RWPE1 (cell line): ENCODE measurements at places on chromosomes 4 and X.

DNA sequence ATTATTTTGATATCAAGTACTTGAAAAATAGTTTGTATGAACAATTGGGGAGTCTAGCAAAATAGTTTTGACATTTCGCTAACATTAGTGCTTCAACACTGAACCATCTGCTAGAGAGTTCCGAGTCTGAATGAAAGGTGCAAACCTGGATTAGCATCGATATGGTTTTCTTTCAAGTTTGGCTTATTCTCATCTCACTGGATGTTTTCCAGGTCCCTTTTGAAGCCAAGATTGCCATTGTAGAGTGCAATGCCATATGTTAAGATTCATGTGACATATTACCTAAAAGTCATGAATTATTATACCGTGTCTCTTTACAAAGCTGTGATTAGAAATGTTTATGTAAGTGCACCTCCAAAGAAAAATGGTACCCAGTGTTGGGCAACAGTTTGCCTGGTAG, 36.8 kb upstream of the NAA11 start:
- no peak for DNase-seq

DNA sequence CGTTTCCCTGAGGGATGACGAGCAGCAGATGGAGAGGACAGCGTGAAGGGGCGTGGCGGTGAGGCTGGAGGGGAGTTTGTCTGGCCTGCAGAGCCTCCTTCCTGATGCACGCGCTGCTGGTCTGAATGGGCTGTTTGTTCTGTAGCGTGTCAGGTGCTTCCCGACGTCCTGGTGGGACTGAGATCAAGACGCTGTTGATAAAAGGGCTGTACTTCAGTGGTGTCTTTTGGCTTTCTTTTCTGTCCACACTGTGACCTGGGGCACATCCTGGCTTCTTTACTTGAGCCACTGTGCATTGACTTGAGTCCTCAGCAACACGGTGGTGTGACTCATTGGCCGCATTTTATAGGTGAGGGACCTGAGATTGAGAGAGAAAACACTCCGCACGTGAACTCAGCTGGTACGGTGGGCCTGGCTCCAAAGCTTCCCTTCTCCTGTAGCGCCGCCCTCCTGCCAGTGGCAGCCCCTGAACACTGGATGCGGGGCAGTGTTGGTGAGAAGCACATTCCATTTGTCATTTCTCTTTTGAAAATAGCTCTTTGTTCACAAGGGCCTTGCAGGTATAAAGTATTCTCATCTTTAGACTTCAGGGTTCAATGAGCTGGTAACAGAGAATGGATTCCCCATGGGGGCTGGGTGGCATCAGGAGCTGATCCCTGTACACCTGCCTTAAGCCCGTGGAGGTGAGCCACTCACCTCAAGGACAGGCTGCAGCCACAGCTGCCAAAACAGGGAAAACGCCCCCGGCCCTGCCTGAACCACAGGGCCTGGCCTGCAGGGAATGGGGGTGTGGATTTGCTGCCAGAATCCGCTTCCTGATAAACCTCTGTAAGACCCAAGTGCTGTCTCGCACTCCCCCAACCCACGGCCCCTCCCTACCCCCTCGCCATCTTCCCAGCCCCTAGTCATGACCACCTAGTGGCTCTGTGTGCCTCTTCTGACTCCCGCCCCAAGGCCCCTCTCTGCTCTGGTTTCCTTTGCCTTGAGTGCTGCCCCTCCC, 29.2 kb downstream of the NSG1 start:
- DNase-seq: no peak

GRCh38 chrX:107673431-107673830, 45.1 kb downstream of the PRPS1 start:
- no peak for DNase-seq

- no peak for DNase-seq
These were observed 130.2 kb downstream of the ENOX2 start for GRCh38 chrX:130772776-130773143.

DNA sequence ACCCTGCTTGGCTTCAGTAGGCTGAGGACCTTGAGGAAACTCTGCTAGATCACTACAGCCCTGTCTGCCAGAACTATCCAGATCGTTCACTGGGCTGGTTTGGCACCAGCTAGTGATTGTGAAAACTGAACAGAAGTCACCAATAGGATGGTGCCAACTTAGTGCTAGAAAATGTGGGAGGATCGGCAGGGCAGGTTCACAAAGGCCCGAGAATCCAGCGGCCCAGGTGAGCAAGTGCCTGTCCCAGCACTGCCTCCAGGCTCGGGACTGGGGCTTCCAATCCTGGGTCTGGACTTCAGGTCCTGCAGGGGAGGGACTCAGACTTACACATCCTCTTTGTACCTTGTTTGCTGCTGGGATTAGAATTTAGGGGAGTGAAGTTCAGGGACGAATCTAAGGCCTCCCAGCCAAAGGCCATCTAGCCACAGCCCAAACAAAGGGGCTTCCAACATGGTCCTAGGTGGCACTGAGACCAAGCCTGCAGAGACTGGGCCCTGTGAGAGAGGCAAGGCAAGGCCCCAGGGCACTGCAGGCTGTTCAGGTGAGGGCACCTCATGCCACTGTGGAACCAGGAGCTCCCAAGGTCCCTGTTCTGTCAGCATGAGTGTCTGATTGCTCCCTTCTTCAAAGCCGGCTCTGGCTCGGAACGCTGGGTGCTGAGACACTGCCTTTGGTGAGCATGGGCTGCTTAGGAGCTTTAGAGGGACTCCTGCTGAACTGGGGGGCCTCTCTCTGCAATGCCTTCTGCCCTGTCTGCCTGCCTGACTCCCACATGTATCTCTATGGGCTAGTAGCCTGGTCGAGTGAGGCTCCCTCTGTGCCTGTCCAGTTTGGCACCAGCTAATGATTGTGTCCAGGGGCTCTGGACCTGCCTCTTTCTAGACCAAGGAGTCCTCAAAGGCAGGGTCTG, 20.7 kb upstream of the ZNF185 start:
- peak; percentile 26 for DNase-seq

DNA sequence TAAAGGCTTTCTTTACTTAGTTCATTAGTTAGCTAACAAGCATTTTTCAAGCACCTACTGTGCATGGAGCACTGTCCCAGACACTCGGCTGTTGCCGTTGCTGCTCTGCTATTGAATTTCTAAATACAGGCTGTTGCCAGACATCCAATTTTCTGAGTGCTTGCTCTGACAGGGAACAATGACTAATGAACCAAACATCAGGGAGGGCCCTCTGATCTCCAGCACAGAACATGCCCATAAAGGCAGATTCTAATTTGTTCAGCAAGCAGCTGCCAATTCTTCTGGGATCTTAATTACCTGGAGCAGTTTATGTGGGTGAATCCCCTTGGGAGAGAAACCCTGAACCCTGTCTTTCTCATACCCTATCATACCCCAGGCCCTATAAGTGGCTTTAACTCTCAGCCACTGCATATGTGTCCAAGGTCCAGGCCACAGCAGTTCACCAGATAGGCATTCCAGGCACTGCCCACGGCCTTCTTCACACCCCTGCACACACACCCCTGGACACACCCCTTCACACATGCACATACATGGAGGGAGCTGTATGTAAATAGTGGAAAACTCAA, 27.9 kb downstream of the TSC22D3 start:
- peak; percentile 82 for DNase-seq

DNA sequence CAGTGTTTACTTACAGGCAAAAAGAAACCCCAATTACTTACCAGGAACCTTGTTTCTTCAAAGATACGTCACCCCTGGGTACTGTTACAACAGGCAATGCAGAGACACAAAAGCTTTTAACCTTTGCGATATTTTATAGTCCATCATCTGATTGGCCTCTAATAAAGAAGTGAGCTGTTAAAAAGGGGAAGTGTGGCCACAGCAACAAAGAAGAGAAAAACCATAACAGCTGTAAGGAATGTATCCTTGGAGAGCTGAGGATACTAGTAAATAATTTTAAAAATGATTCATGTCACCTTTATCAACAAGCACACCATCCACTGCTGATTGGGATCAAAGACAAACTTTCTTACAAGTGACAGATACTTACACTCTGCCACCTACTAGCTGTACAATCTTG, 14.1 kb downstream of the GABRA4 start:
- DNase-seq: no peak

GRCh38 chr4:87260477-87260876, 40.1 kb upstream of the KLHL8 start:
- no peak for DNase-seq
